GM04504 (cell line): ENCODE measurements at places on chromosomes 3 and 15.

DNA sequence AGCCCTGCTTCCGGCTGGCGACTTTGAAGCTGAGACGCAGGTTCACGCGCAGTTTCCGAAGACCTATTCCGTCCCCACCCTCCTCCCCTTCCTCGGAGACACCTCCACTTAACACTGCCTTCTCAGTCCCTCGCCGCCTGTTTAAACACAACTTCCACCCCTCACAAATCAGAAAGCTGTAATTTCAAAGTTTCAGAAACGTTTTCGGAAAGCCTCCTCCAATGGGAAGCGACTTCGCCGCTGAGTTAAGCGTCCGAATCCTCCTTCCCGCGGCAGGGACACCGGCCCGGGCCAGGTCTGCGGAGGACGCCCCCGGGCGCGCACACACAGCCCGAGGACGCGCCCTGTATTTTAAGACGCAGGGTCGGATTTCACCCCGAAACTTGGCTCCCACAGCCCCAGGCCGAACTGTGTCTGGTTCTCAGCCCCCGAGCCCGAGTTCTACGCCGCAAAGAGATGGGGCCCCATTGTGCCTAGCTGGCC lies 559 bp upstream of the LRRN1 start:
- DNase-seq, result no peak

- no peak for DNase-seq
Measured at GRCh38 chr3:126258670-126259069, 78.3 kb upstream of the ALDH1L1 start.

DNA sequence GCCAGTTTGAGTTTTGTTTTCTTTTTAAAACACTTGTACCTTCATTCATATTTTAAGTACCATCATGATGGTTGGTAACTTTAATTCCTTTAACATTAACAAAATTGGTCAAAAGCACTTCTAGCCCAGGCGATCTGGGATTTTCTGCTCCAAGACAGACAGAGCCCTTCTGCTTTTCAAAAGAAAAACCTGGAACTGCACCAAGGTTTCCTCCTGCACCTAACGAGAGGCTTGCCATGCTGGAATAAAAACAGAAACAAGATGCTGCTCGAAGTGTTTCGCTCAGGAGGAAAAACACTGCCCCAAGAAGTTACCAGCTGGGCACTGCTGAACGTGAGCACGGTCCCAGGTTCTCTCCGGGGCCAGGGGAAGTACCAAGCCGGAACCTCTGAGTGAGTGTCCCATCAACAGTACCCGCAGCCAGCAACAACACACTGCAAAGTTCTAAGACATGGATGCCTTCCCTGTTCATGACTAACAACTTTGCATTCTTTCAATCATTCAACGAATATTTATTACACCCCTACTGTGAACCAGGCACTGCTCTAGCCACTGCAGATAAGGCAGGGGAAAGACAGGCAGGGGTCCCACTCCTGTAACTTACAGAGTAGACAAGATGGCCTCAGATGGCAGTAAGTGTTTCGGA lies 98.8 kb downstream of the XXYLT1 start:
- no peak for DNase-seq

- DNase-seq, result no peak
Measured at GRCh38 chr15:85475317-85475701, 94.9 kb downstream of the AKAP13 start.

DNA sequence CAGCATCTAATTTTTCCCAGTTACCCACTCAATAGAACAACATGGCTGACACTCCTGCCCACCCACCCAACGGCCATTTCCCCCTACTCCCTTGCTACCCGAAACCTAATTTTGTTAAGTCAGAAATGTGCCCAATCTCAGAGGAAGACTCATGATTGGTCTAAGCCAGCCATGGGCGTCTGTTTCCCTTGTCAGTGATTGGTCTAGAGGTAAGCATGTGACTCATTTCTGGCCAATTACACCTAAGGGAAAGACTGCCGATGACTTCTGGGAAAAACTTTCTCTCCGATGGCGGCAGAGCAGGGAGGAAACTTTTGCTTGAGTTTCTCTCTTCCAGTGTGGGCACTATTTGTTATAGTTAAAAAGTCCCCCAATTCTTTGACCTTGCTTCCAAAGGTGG lies 72.9 kb downstream of the RPLP1 start:
- DNase-seq, result no peak

DNA sequence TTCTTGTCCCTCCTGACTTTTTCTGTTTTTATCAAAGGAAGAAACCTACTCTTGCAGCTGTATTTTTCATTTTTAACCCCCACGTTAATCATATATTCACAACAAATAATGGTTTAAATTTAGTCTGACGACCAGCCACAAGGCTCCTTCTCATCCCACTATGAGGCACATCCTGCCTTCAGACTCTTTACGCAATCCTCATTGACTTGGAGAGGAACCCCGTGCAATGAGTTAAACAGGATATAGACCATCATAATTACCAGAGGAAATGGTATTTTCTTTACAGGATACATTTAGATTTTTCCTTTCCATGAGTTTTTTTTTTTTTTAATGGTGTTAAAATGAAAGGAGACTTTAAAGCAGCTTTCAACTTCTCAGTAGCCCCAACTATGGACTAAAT lies 68.5 kb downstream of the WWTR1 start:
- peak; percentile 47 for DNase-seq

DNA sequence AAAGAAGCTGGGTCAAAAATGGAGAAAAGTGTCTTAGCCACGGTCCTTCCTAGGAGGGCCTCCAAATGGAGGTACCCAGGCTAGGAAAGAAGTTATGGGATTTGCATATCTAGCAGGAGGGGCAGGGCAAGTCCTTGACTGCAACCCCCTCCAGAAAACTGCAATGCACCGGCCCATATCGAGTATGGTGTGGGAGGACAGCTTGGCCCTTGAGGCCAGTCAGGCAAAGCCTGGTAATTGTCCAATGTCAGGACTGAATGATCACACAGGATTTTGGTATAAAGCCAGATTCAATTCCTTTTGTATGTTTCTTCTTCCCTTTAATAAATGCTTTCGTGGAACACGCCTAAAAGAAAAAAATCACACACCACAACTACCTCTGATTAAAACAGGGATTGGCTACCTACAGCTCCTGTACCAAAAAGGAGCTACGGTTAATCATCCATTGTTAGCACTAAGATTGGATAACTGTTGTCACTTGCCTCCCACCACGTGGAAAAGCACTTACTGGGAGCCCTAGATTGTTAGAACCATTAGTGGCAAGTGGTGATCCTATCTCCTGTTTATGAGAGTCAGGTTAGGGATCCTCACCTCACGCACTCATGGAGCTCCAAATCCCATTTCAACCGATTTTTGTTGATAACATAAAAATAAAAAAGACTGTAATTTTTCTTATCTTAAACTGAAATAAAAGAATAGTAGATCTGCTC lies 1.2 kb downstream of the ZNF770 start:
- DNase-seq, result no peak

DNA sequence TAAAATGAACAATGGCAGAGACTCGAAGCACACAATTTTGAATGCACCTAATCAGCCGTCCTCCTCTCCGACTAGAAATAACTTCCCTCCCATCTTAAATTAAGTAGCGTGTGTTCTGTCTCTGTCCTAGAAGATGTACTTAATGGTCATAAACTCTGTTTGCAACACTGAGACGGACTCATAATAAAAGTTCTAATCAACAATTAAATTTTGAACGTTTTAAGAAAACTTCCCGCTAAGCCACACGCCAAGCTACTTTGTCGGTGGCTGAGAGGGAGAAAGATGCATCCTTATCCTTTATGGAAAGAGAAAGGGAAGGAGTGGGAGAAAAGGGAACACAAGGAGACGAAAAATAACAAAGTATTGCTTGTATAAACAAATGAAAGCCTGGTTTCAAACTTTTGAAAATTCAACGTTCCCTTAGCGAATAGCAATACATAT lies 989 bp downstream of the GNB4 start:
- DNase-seq, result no peak

GRCh38 chr3:45664578-45664977 lies 24.6 kb upstream of the SACM1L start:
- DNase-seq, result no peak

DNA sequence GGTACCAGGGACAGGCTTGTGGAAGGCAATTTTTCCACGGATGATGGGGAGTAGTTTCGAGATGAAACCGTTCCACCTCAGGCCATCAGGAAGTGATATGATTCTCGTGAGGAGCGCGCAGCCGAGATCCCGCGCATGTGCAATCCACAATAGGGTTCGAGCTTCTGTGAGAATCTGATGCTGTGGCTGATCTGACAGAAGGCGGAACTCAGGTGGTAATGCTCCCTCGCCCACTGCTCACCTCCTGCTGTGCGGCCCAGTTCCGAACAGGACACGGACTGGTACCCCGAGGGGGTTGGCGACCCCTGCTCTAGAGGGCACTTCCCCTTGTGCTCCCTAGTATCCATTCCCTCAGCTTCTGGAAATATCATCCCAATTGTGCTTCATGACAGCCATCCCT lies 99.9 kb downstream of the PLD1 start:
- no peak for DNase-seq

- DNase-seq, result no peak
Measured at GRCh38 chr3:23595851-23596250, 209.9 kb upstream of the UBE2E1 start.

DNA sequence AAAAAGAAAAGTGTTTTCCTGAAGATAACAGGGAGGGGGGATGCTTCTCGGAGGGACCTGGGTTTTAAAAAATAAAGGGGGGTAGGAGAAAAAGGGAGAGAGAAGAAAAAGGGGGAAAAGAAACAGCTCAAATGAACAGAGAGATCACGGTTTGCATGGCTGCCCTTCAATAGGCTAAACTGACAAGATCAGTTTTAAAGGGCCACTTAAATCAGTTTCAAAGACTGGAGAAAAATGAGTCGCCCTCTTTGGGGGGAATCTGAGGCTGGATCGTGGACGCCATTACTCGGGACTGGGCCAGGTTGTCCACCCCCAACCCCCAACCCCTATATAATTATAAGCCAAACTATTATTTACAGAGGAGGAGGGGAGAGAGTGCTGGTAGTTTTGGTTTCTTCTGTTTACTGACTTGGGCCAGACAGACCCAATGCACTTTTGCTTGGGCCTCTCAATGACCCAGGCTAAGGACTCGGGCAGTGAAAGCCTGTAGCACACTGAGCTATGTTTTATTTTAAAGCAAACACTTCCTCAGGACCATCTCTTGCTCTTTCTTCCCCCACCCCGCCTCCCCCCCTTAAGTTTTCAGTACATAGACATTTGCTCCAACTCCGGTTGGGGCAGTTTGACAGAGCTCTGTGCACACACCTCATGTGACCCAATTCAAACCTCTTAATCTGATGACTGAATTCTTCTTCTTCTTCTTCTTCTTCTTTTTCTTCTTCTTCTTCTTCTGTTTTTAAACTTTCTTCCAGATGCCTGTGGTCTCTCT lies 6.3 kb downstream of the NR2F2 start:
- DNase-seq, result no peak

DNA sequence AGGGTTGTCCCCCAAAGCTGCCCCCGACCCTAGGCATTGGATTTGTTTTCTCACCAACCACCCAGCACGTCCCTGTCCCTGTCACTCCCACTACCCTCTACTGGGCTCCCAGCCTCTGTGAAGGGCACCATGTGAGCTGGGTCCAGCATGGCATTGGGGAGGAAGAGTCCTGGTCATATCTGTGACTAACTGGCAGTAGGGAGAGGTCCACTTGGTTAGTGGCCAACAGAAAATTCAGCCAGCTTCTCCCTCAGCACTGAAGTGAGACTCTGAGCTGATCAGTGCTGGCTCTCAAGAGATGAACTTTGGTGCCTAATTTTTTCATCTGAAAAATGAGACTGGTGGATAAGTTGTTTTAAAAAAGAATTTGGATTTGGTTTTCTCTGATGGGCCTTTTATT lies 11.3 kb upstream of the KIF23 start:
- no peak for DNase-seq

DNA sequence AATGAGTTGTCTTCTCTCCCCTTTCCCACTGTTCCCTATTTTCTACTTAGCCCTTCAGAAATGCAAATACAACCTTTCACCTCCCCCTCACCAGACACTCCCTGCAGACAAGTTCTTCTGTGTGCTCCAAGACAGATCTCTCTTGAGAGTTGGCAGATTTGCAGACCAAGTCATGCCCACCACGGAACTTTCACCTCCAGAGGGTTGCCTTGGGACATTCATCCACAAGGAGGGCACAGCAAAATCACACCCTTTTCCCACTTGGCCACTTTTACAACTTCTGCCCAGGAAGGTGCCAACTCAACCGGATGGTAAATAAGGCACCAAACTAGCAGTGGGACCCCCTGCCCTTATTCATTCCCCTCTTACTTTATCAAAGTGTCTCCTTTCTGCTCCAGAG lies 53.5 kb downstream of the SLC30A4 start:
- no peak for DNase-seq

DNA sequence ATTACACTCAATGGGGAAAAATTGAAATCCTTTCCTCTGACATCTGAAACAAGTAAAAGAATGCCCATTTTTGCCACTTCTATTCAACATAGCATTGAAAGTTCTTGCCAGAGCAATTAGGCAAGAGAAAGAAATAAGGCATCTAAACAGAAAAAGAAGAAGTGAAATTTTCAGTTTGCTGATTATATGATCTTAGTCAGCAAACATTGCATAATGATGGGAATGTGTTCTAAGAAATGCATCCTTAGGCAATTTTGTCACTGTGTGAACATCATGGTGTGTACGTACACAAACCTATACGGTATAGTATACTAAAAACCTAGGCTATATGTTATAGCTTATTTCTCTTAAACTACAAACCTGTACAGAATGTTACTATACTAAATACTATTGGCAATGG lies 278.0 kb downstream of the CGGBP1 start:
- no peak for DNase-seq

GRCh38 chr3:45575386-45575923 lies 19.1 kb upstream of the LIMD1 start:
- no peak for DNase-seq

GRCh38 chr3:56926243-56926946 lies 124.6 kb upstream of the ARHGEF3 start:
- peak; percentile 20 for DNase-seq

DNA sequence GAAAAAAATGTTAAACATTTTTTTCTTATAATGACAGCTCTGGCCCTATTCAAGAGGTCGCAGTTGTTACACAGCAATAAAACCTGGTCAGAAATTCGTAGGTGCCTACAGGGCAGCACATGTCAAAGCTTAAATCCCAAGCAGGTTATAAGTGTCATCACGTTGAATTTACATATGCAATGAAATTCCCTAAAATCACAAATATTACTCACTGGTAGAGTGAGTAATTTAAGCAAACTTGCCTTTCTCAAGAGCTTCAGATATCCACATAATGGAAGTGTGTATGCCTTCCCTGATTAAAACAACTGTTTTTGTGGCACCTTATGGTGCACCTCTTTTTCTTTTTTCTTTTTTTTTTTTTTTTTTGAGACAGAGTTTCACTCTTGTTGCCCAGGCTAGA lies 90.7 kb upstream of the FNDC3B start:
- DNase-seq, result no peak

- no peak for DNase-seq
Measured at GRCh38 chr3:48426401-48426909, 3.4 kb downstream of the PLXNB1 start.

- no peak for DNase-seq
Measured at GRCh38 chr3:94130690-94131089, 67.8 kb downstream of the NSUN3 start.

GRCh38 chr15:88479169-88479568 lies 11.7 kb downstream of the MRPS11 start:
- no peak for DNase-seq
